Skeletal muscle tissue (tissue), 5 donors: ENCODE measurements at places on chromosomes 2 and 18. TPM values are rescaled to one million over a fixed set of nuclear protein-coding genes. Genes with fewer than 3 reads are reported as not detected.

Gene KLHL14
- 0.52 TPM for total RNA-seq

Gene HAAO
- 4.2 TPM for total RNA-seq

Gene IL1F10
- total RNA-seq = not detected

Gene DNAJC5G
- total RNA-seq = under 0.01 TPM

Gene RPRM
- 3.1 TPM for total RNA-seq
